ENCODE measurements at places on chromosomes 16 and 17.

DNA sequence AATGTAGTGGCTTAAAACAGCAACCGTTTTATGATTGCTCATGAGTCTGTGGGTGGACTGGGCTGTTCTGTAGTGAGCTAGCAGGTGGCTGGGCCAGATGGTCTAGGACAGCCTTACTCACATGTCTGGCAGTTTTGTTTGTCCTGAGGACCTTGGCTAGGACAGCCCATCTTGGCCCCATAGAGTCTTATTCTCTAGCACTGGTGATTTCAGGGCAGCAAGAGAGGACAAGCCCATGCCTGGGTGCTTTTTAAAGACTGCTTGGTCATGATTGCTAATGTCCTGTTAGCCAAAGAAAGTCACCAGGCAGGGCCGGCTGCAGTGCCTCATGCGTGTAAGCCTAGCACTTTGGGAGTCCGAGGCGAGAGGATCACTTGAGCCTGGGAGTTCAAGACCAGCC lies 139.8 kb downstream of the KATNIP start:
- no peak for DNase-seq

GRCh38 chr17:31538080-31538762 lies 146.7 kb downstream of the RAB11FIP4 start:
- DNase-seq: no peak

DNA sequence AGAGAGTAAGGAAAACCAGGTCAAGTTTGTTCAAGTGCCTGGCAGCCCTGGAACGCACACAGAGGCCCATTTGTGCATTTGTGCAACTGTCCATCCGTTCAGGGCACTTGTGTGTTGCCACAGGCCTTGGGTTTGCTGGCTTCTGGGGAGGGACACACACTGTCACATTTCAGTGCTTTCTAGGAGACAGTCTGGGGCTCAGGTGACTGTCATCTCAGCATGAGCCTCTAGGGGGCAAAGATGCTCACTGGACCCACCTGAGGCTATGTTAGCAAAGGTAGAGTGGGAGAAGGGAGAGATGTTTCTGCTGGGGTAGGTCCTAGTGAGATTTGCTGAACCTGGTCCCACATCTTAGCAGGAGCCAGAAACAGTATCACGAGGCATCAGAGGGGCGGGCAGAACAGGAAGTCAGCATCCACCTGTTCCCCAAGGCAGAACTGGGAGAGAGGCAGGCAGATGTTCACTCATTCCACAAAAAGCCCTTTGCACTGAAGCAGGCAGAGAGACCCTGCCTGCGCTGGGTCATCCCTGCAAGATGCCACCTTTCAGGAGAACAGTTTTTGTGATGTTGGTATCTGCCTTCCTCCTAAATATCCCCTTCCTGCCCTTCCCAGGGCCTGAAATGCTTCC lies 48.5 kb downstream of the RAI1 start:
- no peak for DNase-seq

GRCh38 chr17:78211032-78211431 lies 3.0 kb upstream of the BIRC5 start:
- no peak for DNase-seq

DNA sequence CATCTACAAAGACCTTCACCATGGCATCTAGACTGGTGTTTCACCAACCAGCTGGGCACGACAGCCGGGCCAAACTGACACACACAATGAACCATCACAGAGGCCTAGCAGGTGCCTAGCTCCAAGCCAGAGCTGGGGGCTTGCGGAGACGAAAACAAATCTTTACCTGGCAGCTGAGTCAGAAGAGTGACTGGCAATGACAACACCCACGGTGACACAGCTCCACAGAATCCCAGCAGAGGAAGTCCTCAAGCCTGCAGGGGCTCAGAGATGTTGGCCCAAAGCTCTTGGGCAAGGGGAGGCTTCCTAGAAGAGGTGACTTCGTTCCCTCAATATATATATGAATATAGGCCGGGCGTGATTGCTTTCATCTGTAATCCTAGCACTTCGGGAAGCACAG lies 5.1 kb downstream of the MMP25 start:
- no peak for DNase-seq

DNA sequence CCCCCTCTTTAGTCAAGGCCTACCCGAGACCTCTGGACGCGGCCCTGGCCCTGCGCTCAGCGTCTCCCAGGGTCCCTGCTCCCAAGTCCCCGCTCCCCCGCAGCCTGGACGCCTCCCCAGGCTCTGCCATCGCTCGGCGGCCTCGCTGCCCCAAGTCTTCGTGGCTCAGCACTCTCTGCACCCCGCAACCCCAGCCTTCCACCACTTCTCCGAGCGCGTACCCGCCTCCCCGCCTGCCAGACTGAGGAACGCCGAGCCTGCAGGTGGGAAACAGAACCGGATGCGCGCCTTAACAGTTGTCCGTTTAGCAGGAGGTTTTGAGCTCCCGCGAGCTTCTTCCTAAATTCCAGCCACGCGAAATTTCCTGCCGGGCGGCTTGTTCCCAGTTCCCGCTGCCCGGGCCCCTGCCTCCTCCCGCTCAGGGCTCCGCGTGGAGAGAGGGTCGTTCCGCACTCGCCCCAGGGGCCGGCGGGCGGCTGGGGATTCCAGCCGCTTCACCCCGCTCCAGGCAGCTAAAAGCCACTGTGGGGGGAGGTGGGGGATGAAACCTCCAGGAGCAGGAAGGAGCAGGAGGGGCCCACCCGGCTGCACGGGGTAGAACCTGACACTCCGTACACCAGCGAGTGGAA lies 87.7 kb downstream of the KCNJ12 start:
- no peak for DNase-seq

GRCh38 chr16:88872650-88873331 lies 6.3 kb upstream of the PABPN1L start:
- DNase-seq: no peak

DNA sequence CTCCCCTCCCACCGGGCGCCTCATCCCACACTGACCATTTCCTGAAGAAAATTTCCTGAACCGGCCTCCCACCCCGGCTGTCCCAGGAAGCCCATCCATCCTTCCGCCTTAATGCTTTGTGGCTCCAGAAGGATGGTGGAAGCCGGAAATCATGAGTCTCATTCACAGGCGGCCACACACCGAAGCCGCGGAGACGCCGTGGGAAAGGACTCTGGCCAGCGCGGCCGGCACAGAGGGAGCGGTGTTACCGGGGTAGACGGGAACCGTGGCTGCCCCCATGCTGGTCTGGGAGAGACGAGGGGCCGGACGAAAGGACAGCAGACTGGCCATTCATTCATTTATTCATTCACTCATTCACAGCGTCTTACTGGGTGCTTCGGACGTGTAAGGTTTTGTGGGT lies 326.8 kb downstream of the SEC14L1 start:
- DNase-seq: no peak

DNA sequence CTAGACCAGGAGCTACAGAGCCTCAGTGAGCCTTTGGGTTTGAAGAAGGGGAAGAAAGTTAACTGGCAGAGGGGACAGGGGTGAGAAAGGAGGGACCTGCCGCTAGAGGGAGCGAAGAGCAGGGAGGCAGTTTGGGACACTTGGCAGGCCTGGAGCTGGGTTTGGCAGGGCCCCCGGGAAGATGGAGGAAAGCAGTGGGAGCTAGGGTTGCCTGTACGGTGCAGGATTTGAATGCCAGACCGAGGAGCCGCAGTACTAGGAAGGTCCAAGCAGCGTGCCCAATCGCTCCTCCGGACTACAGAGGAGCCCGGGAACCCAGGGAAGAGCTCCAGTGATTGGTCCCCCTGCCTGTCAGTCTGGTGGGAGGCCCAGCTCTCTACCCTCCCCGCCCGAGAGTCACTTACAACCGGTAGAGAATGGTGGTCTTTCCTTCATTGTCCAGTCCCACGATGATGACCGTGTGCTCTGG lies 1.3 kb downstream of the ARL5C start:
- peak; percentile 59 for DNase-seq

DNA sequence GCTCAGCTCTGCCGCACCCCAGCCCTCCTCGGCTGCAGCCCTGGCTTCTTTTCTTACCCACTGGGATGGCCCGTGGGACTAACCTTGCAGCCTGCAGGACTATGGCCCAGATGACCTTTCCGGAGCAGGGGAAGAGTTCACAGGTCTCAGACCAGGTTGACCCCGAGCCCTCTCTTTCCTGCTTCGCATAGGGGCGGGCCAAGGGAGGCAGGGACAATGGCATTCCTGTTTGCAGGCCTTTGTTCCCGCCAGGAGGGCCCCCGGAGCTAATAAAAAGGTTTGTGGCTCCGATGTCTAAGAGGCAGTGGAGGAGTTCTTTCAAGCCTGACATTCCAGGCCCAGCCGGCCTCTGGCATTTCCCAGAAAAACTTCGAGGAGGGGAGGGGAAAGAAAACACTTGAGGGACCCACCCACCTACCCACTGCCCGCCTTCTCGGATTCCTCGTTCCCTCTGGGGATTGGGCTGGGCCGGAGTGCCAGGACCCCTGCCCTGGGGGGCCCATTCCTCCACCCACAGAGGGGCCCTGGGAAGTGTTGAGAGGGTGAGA lies 5.8 kb upstream of the SOCS3 start:
- no peak for DNase-seq

GRCh38 chr16:79621027-79621426 lies 20.5 kb upstream of the MAF start:
- no peak for DNase-seq

DNA sequence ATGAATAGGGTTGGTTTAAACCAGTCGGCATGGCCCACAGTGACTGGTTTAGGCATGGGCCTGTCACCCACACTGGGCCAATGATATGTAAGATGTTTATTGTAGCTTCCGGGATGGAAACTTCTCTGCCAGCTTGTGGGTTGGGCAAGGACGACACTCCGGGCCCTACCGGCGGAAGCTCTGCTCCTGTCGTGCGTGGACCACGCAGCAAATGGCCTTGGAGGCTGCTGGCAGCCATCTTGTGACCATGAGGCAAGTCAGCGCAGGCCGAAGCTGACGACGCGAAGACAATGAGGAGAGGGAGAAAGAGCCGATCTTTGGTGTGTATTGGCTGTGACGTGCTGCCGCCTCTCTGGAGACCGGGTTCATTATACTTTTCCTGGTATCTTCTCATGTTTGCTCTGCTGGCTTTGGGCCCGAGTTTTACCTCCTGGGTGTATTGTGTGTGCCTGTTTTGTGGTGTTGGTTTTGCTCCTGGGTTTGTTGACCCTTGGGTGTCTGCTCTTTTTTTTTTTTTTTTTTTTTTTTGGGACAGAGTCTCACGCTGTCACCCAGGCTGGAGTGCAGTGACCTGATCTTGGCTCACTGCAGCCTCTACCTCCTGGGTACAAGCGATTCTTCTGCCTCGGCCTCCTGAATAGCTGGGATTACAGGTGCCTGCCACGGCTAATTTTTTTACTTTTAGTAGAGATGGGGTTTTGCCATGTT lies 15.4 kb downstream of the SLC25A10 start:
- no peak for DNase-seq

DNA sequence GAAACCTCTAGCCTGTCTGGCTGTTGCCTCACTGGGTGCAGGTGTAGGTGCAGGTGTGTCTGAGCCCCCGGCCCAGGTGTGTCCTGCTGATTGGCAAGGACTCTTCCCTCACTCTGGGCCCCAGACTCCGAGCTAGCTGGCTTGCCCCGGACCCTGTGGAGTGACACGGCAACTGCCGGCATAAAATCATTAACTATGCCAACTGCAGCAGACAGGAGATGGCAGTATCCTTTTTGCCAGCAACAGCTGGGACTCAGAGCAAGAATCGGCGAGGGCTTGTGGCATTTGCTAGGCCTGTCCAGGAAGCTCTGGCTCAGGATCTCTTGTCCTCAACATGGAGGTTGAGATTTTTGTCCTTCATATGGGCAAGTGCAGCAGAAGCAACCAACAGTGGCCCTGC lies 20.8 kb downstream of the CIAPIN1 start:
- DNase-seq: no peak

DNA sequence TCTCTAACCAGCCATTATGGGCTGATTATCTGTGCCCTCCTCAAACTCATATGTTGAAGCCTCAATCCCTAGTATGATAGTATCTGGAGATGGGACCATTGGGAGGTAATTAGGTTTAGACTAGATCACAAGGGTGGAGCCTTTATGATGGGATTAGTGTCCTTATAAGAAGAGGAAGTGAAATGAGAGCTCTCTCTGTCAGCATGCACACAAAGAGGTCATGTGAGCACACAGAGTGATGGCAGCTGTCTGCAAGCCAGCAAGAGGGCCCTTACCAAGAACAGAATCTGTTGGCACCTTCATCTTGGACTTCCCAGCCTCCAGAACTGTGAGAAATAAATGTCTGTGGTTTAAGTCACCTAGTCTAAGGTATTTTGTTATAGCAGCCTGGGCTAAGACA lies 101.9 kb downstream of the PCTP start:
- DNase-seq: no peak

- DNase-seq: no peak
These were observed 83.2 kb downstream of the C16orf78 start for GRCh38 chr16:49456763-49457162.

GRCh38 chr17:63406689-63407330 lies 39.3 kb downstream of the CYB561 start:
- DNase-seq: peak; percentile 71

GRCh38 chr16:68251832-68252231 lies 6.7 kb downstream of the PLA2G15 start:
- no peak for DNase-seq

DNA sequence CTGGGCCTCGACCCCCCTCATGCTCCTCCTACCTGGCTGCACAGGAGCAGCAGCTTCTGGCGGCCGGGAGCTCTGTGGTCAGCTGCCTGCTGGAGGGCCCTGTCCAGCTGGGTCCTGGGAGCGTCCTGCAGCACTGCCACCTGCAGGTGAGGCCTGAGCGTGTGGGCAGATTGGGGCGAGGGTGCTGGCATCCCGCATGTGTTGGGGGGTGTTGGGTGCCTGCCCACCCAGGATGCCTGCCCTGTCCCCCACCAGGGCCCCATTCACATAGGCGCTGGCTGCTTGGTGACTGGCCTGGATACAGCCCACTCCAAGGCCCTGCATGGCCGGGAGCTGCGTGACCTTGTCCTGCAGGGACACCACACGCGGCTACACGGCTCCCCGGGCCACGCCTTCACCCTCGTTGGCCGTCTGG lies 16.5 kb downstream of the FCSK start:
- DNase-seq: no peak

GRCh38 chr17:47862621-47863440 lies 11.9 kb upstream of the SP6 start:
- DNase-seq: peak; percentile 43

GRCh38 chr17:6870841-6871240 lies 39.3 kb upstream of the TEKT1 start:
- DNase-seq: no peak

GRCh38 chr17:64938290-64938689 lies 19.0 kb upstream of the LRRC37A3 start:
- DNase-seq: no peak
